G401 (cell line): ENCODE measurements at places on chromosomes 5 and 9. TPM values are rescaled to one million over a fixed set of nuclear protein-coding genes. Genes with fewer than 3 reads are reported as not detected.
A peak's percentile ranks its signal among the peaks of the same experiment; 100 is the strongest.

DNA sequence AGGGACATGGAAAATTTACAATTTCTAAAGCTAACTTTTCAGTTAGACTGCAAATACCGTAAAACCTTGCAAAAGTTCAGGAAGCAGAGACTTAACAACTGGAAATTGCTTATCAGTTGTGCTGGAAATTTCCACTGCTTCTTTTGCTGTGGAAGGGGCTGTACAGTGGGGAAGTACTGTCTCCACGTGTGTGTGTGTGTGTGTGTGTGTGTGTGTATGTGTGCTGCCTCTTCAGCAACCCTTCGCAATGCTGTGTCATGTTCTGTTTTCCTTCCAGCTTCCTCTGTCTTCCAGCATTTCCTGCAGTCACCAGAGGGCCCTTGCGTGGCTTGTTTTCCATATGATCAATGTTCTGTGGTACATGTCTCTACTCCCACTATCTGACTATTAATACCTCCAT, 87.5 kb upstream of the RANBP3L start:
- no peak for DNase-seq

Gene QRFP
- not detected in 2 replicates for total RNA-seq

- no peak for DNase-seq
Observed at GRCh38 chr5:171647904-171648260, 137.7 kb upstream of the SMIM23 start.

- DNase-seq = no peak
Observed at GRCh38 chr9:131447600-131447999, 53.7 kb downstream of the PRRC2B start.

Gene MYMK
- total RNA-seq = 0.64 TPM in 1 of 2 replicates, not detected in the other

Gene OGN
- total RNA-seq = not detected in 2 replicates

Gene ERP44
- 9.4 and 10.9 TPM in 2 replicates for total RNA-seq

DNA sequence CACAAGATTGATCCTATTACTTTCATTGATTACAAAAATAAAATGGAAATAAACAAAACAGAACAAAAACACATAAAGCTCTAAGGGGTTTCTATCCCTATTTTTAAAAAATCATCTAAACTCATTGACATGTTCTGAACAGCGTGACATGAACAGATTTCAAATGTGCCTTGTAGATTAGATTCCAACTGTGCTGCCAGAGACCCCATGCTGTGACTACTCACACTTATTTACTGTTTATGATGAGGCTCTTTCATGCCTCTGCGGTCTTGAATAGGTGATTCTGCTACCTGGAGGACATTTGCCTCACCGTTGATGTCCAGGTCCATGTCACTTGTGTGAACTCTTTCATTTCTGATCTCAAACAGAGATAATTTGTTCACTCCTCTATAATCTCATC, 990.2 kb downstream of the CDH12 start:
- DNase-seq = peak; percentile 16

DNA sequence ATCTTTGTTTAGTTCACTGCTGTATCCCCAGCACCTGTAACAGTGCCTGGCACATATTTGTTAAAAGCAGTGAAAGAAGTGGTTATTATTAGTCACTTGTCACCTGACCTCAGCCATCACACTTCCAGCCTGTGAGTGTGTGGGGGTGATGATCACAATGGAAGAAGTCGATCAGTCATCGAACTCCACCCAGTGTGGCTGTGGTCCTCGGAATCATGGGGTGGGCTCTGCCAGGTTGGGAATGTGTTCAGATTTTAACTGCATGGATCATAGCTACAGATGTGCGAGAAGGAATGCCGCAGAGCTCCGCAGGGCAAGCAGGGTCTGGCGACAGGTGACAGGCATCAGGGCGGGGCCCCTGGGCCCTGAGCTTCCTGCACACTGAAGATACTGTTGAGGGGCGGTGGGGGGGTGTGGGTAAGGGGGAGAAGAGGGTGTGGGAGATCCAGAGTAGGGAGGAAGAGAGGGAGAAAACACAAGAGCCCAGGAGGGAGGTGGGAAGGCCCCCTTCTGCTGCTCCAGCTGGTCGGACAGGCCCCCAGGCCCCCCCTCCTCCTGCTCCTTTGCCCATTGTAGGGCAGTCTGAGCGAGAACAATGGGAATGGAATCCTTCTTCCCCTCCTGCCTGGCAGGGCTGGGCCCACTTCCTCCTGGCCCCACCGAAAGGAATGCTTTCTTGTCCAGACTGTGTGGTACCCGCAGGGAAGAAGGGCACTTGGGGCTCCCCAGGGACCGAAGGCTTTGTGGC, 89.6 kb downstream of the SPRY4 start:
- DNase-seq = no peak
